ENCODE measurements at places on chromosomes 2 and 18. TPM values are rescaled to one million over a fixed set of nuclear protein-coding genes. Genes with fewer than 3 reads are reported as not detected.

Gene ARHGAP15
- total RNA-seq, result 41.3 TPM

DNA sequence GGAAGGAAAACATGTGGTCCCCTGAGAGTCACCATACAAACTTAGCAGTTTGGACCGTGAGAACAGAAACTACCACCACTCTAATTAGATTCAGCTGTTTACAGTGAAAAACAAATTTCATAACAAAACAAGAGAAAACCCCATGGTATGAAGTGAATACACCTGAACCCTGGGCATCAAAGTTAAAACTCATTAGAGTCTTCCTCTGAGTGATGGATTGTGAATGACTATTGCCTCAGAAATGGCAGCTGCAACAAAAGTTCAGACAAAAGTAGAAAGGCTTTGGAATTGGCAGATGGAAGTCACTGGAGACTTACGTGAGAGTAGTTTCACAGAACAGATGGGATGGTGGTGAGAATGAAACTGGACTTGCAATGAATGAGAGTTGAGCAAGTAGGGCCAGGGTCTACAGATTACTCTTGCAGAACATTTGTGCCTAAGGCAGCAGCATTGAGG lies 98.0 kb downstream of the AAK1 start:
- no peak for DNase-seq

DNA sequence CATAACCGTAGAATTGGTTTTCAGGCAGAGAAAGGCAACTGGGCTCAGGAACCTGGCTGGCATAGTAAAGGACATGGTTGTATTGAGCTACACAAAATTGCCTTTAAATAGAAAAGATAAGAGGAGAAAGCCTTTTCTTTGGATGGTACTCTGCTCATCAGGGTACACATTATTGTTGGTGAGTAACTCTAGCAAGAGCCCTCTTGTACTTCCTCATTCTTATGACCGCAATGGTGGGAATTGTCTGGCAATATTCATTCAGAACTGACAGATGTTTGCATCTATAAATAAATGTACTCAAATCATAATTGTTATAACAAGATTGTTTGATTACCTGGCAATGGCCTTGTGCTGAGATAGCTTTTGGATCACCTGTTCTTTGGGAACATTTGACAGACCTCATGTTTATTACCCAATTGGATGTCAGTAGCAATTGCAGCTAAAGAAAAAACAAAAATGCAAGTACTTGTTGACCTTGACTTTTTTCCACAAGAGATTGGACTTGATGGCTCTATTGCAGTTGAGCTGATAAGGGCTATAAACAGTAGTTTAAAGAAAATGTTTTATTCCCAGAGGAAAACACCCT lies 43.9 kb downstream of the MEIS1 start:
- DNase-seq, result no peak

GRCh38 chr2:4973973-4974372 lies 718.2 kb upstream of the SOX11 start:
- no peak for DNase-seq

Gene FOXI3
- total RNA-seq, result not detected

Gene CLEC4F
- total RNA-seq, result not detected

DNA sequence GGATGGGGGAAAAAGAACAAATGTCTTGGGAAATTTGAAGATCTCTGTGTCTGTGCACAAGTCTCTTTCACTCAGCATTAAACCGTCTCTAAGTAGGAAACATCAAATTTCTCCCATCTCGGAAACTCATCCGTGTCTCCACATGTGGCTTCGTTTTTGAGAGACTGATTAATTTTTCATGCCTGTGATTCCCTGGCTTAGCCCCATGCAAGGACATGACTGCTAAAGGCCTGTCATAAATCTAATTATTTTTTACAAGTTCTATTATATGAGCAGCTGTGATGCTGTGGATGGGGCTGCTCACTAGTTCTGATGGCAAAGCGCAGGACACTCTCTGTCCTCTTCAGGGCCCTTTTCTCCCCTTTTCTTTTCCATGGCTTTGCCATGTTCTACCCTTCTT lies 129.1 kb downstream of the RGPD3 start:
- DNase-seq, result no peak

Gene UGT1A5
- not detected for total RNA-seq

DNA sequence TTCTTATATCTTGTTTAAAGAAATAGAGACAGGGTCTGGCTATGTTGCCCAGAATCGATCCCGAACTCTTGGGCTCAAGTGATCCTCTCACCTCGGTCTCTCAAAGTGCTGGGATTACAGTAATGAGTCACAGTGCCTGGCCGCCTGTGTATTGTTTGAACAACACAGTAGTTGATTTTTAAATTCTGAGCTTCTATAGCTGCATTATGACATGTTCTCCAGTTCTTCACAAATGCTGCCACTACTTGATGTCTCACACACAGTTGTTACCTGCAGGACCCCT lies 7.7 kb upstream of the RHOB start:
- DNase-seq, result no peak

- DNase-seq, result no peak
These were observed 20.0 kb upstream of the HPCAL1 start for GRCh38 chr2:10282611-10283105.

Gene TNFAIP6
- total RNA-seq, result not detected

DNA sequence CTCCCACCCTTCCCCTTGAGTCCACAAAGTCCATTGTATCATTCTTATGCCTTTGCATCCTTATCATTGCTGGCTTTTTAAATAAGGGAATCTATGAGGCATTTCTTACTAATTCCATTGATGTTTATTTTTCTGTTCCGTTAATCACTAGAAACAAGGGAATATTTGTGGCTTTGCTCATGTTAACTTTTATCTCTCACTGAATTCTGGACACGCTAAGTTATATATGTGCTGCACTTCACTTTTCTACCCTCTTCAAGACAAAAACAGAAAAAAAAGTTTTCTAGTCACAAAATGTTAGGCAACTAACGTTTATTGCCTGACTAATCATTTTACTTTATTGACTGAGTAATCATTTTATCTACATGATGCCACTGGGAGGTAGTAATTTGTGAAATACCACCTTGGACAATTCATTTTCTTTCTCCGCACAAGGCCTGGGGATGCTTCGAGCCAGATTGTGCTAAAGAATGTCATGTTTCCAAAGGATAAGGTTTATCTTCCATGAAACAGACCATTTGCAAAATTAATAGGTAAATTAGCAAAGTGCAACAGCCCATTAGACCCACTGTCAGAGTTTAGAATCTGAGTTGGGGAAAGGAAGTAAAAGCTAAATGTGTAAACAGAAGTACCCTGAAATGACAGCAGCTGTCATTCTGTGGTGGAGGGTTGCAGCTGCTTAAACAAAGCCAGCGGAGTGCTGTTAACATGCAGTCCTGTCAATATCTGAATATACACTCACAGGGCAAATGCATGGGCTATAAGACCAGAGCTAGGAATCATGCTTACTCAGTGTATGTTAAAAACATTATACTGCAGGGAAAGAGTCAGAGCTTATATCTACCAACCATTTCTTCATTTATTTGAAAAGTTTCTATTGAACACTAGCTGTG lies 658.7 kb downstream of the CNTNAP5 start:
- no peak for DNase-seq

GRCh38 chr2:31319406-31320175 lies 85.6 kb downstream of the EHD3 start:
- DNase-seq, result no peak

DNA sequence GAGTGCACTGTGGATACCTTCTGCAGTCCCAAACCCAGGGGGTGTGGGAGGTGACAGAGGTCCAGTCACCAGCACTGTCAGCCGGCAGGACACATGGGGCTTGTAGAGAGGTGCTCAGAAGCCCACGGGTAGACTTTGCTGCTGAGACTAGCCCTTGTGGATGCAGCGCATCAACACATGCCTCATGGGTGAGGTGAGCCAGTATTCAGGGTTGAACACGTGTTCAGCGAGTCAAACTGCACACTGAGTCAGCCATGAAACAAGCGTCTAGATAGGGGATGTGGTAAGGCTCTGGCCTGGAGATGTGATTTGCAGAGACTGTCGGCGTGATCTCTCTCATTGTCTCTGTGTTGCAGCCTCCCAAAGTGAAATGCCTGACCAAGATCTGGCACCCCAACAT lies 35.8 kb upstream of the SCLY start:
- DNase-seq, result no peak

DNA sequence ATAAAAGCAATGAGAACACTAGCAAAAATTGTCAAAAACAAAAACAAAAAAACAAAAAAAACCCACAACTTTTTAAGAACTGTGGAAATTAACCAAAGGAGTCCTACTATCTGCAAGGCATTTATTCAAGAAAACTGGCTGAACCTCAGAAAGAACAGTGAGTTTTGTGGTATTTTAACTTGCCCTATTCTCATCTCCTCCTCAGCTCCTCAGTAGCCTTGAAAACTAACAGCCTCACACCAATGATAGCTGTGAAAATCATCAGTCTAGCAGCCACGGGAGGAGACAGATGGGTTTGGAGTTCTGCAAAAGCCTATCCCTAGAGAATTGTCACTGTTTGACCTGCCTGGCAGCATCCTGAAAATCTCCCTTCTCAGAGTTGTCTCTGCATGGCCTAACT lies 20.1 kb upstream of the DNER start:
- DNase-seq, result no peak
